ENCODE measurements at places on chromosomes 13 and 19.

- no peak for DNase-seq
Measured at GRCh38 chr19:10206226-10206885, 11.6 kb upstream of the DNMT1 start.

DNA sequence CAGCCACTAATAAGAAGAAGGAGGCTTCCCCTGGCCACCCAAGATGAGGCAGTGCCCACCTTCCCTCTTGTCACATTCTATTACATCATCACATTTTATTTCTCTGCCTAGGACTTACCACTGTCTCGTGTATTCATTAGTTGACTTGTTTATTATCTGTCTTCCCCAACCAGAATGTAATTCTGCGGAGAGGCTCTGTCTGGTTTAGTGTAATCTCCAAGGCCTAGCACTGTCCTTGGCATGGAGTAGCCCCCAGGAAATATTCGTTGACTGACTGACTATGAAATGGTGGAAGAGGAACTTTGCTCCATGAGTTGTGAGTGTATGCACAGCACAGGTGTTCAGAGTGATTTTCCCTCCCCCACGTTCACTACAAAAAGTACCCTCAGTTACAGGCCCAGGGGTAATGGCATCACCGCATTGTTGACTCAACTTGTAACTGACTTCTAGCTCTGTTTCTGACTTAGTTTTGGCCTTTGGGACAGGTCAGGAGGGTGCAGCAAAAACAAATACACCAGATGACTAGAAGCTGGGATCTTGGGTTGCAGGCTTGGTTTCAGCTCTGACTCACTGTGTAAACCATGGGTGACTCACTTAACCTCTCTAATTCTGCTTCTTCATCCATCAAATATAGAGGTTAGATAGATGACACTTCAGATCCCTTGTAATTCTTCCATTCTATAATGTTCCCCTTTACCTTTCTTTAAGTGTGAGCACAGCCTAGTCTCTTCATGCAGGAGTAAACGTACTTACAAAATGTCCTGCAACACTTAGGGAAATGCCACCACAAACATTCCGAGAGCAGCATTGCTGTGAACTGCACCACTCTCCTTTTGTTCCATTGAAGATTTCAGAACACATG, 229.7 kb downstream of the KCNRG start:
- DNase-seq, result peak; percentile 85

DNA sequence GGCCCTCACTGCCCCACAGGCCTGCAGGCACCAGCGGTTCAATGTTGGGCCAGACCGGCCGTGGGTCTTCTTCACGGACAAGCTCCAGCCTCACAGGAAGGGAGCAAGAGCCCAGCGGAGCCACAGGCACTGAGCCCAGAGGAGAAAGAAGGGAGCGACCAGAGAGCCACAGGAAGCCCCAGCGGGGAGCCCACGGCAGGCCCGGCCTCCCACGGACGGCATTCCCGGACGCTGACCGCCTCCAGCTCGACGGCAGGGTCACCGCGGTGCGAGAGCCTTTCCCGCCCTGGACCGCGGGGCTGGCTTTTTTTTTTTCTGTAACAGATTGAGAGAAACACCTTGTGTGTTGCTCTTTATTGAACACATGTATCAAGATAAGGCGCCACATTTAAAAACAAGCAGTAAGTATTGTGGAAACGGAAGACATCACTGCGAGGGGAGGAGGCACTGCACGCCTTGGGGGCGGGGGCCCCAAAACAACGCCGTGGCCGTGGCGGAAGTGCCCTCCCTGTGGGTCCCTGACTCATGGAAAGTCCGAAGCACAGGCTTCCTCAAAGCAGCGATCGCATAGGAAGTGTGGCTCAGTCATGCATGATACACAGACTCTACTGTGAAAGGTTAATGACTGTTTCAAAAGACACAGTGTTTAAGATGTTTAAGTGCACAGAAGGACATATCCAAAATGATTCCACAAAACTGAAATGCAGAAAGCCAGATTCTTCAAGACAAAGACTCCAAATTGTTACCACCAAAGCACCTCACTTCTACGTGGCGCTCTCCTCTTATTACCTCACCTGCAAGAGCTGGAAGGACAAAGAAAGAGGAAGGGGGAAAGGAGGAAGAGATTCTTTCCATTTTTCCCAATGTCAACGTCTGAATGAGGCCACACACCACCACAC, 3.5 kb downstream of the RASA3 start:
- peak; percentile 96 for DNase-seq

DNA sequence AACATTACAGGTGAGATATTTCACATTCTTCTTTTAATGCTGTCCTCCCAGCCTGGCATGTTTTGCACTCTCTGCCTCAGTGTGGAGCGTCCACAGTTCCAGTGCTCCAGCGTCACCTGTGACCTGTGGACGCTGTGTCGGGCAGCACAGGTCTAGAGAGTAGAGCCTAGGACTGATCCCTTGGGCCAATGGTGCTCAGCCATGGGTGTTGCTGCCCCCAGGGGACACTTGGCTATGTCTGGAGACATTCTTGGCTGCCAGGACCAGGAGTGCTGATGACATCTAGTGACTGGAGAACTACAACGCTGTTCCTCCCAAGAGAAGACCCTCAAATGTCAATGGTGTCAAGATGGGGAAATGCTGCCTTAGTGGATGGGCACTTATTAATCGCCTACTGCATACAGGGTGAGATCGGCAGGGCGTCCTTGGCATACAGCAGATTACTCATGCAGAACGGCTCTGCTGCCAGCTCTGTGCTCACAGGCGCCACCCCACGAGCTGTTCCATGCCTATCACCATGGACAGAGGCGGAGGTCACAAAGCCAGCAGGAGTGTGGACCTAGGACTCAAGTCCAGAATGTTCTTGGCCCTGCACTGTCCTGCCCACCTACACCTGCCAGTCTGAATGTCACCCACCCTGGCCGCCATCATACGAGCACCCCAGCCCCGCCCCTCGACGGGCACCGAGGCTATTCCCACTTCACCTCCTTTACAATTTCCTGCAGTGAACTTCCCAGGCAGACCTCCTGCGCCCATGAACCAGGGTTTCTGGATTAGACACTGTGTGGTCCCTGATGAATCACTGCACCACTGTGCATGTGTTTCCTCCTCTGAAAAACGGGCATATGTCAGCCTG, 13.9 kb upstream of the MADCAM1 start:
- DNase-seq, result no peak

DNA sequence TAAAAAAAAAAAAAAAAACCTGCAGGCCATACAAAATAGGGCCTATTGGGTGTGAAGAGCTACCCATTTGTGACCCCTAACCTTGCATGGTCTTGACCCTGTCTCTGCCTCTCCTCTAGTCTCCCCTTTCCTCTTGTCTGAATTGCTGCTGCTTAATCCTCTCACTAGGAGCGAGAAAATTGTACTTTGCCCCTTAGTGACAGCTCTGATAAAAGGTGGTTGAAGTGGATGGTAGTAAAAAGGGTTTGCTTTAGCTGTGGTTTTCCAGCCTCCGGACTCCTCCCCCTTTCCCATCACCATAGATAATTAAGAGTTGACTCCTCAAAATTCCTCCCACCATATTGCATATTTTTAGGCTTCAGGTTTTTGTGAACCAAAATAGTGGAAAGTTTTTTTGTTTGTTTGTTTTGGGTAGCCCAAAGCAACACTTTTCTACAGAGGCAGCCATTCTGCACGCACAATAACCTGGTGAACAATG, 23.5 kb downstream of the ACTN4 start:
- no peak for DNase-seq

- DNase-seq, result peak; percentile 16
Measured at GRCh38 chr19:2047449-2048103, 3.5 kb downstream of the MKNK2 start.

GRCh38 chr13:111322916-111323331, 2.5 kb downstream of the TEX29 start:
- no peak for DNase-seq

- DNase-seq, result peak; percentile 28
Measured at GRCh38 chr19:23867895-23868294, 46.8 kb upstream of the ZNF726 start.

DNA sequence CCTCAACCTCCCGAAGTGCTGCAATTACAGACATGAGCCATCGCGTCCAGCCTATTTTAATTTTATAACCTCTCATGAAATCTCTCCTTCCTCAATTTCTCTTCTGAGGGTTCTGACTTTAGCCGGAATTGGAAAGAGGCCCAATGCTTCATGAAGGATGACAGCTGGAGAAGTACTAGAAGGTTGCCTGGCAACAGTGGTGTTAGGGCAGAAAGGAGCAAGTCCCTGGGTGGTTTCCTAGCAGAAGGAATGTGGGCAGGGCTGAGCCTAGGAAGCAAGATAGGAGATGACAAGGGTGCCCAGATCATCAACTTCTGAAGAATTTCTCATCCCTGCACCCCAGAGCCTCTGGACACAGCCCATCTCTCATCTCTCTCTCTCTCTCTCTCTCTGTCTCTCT, 25.8 kb downstream of the CACNG6 start:
- DNase-seq, result no peak
